ENCODE measurements at places on chromosomes 5 and 9.

DNA sequence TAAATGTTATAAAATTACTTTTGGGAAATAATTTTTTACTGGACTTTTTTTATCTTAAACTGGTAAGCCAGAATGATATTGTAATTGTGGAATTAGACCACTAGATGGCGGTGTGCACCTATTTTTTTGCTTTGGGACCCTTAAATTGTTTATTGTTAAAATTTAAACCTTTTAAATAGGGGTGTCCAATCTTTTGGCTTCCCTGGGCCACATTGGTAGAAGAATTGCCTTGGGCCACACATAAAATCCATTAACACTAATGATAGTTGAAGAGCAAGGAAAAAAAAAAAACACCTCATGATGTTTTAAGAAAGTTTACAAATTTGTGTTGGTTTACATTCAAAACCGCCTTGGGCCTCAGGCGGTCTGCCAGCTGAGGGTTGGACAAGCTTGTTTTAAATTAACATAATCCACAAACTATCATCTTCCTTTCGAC, 28.4 kb upstream of the GADD45G start:
- DNase-seq, result peak; percentile 55

- peak; percentile 67 for DNase-seq
Observed at GRCh38 chr5:54520438-54520846, 2.9 kb downstream of the SNX18 start.

GRCh38 chr5:179400020-179400419, 54.8 kb upstream of the ADAMTS2 start:
- DNase-seq, result no peak

GRCh38 chr5:56973473-56973872, 21.6 kb upstream of the MIER3 start:
- no peak for DNase-seq

- no peak for DNase-seq
Observed at GRCh38 chr9:136508729-136509500, 26.1 kb upstream of the SEC16A start.

DNA sequence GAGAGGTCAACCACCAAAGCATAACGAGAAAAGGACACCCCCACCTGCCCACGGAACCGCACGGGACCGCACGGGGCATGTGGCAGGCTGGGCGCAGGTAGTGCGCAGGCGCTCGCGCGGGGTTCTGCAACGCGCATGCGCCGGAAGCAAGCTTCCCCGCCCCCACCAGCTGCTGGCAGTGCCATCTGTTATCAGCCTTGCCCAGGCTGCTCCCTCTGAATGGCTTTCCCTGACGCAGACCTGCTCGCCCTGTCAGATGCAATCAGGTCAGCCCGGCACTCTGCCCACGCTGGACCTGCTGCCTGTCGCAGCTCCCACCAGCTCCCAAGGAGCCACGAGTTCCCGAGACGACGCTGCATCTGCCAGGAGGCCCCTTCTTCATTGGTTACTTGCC, 22.8 kb downstream of the PTCH1 start:
- DNase-seq, result no peak

- DNase-seq, result no peak
Observed at GRCh38 chr5:175649967-175650366, 7.9 kb upstream of the HRH2 start.

DNA sequence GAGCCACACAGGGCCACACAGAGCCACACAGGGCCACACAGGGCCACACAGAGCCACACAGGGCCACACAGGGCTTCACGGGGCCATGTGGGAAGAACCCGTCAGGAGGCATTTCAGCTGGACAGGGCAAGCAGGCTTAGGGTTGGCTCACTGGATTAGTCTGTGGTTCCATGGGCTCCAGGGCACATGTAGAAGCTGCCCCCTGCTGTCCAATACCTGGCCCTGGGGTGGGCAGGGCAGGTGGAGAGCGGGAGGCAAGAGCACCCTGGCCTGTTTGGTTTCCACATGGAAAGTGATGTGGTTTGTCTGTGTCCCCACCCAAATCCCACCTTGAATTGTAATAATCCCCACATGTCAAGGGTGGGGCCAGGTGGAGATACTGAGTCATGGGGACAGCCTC, 16.4 kb upstream of the LPCAT1 start:
- no peak for DNase-seq

- DNase-seq, result peak; percentile 95
Observed at GRCh38 chr9:22211588-22212360, 202.7 kb upstream of the CDKN2B start.

- no peak for DNase-seq
Observed at GRCh38 chr5:82066791-82067190, 95.0 kb downstream of the ATG10 start.

- DNase-seq, result peak; percentile 77
Observed at GRCh38 chr5:159341906-159342310, 11.6 kb upstream of the IL12B start.

GRCh38 chr5:15902066-15902465, 277.5 kb downstream of the MARCHF11 start:
- DNase-seq, result peak; percentile 37

DNA sequence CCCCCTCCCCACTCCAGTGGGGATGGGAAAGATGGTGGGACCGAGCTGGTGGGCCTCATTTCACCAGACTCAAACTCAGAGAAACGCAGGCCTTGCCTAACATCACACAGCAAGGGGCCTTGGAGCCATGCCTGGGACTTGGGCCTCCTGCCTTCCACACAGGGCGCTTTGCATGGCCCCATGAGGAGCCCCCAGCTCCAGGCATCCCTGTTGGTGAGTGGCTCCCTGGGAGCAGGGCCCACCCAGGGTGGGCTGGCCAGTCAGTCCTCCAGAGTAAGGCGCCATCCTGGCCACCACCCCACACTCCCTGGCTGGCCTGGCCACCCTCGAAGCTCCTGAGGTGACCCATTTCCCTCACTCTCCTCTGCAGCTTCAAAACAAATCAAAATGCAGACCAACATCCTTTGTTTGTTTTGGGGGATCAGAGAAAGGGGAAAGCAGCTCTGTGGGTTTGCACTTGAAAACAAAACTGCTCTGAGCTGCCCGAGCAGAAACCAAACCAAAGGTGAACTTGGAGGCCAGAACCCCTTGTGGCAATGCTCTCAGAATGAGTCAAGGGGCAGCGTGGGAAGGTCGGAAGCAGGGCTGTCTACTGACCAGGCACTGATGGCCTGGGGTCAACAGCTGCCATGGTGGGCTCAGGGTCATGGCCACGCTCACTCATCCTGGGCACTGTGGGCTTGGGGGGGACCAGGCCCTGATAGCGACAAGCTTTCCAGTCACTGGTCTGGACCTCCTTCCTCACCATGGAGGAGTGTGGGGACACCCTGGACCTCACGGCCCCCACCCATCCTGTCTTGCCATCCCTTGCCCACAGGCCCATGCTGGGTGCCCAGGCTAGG, 37.0 kb upstream of the VDAC1 start:
- DNase-seq, result no peak

DNA sequence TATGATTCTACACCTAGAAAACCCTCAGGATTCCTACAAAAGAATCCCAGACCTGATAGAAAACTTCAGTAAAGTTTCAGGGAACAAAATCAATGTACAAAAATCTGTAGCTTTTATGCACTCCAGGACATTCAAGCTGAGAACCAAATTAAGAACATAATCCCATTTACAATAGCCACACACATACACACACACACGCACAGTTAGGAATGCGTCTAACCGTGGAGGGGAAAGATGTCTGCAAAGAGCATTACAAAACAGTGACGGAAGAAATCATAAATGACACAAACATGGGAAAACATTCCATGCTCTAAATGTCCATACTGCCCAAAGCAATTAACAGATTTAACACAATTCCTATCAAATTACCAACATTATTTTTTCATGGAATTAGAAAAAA, 51.4 kb upstream of the CAST start:
- DNase-seq, result no peak

GRCh38 chr5:54742417-54742891, 224.9 kb downstream of the SNX18 start:
- peak; percentile 62 for DNase-seq

DNA sequence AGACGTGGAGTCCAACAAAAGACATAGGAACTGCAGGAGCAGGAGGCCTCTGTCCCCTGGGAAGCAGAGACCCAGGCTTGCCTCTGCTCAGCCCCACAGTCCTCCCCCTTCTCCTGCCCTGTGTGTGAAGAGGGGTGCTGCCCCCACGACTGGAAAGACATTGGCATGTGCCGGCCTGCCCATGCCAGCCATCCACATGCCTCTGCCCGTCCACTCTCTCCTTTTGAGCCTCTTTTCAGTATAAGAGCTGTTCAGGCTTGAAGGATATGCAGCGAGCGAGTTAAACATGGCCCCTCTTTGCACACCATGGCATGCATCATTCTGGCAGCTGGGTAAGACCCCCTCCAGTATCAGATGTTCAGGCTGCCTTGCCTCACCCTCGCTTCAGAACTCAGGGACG, 159.7 kb upstream of the OTULINL start:
- DNase-seq, result no peak

GRCh38 chr5:147310059-147310704, 75.4 kb downstream of the STK32A start:
- DNase-seq, result peak; percentile 20

DNA sequence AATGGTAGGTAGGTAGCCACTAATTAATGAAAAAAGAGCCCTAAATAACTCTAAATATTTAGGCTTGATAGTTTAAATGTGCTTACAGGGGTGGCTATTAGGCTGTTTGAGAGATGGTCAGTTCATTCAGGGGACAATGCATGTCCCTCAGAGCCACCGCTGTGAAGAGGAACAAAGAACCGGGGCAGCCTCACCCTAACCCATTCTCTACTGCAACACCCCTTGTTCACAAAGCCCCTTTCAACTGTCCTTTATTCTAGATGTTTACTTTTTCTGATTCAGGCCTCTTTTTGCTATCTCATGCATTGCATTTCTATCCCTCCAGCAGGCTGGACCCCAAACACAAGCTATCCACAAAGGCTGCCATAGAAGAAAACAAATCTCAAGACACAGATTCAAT, 906.7 kb downstream of the NR2F1-AS1 start:
- no peak for DNase-seq

DNA sequence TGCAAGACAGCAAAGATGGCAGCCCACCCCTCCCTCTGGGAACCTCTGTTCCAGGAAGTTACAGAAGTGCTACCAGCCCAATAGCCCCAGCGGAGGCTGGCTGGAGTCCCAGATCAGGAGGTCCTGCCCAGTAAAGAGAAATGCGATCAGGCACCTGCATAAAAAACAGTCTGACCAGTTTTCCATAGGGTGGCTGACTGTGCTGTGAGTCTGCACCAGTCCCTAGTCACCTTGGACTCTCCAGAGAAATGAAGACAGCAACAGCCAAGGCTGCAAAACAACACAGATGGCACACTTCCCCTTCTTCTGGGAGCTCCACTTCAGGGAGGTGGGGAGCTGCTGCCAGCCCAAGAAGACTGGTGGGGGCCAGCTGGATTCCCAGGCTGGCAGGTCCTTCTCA, 265.5 kb upstream of the PCSK5 start:
- DNase-seq, result no peak

DNA sequence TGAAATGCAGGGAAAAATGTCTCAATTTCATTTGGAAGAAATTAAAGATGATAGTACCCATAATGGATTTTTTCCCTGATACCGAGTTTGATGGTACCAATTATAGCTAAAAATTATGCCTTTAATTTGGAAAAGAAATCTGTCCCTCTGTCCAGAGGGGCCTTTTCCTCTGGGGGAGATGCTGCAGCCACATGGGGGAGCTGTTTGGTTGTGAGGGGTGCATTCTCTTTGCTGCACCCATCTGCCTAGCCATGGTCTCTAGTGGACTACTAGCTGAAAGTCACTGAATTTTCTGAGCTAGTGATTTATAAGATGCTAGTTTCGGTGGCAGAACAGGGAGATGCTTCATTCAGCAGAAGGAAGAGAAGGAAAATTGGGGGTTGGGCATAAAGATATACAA, 9.6 kb downstream of the SEC61B start:
- DNase-seq, result peak; percentile 39

GRCh38 chr5:169458221-169458620, 125.4 kb upstream of the SPDL1 start:
- DNase-seq, result no peak

GRCh38 chr5:154162539-154163151, 27.9 kb upstream of the GALNT10 start:
- peak; percentile 6 for DNase-seq

DNA sequence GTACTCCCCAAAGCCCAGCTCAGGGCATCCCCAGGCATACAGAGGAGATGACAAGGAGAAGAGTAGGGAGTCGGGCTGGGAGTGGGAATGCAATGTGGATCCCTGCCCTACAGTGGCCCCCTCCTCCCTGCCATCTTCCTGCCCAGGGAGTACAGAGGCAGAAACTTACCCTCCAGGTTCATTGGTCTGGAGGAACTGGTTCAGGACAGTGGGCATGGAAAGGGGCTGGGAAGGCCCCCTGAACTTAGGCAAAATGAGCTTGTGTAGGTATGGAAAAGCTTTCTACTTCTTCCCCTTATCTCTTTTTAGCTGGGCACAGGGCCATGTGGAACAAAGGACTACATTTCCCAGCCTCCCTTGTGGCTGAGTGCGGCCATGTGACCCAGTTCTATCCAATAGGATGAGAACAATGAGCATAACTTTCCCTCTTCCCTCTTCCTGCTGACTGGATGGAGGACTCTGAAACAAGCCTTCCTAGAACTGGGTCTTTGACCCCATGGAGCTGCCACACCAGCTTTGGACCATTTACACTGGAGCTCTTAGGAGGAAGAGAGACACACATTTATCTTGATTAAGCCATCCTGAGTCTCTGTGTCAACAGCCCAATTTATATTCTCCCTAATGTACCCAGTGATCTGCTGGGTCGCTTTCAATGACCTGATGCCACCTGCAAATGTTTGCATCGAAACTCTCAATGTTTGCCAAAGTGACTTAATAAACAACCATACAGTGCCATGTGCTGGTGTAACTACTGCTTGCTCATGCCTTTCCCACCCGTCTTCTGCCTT, 25.0 kb upstream of the HMCN2 start:
- peak; percentile 77 for DNase-seq

GRCh38 chr5:88256037-88256436, 12.6 kb downstream of the TMEM161B start:
- no peak for DNase-seq

- no peak for DNase-seq
Observed at GRCh38 chr5:147413266-147413665, 96.6 kb downstream of the DPYSL3 start.

- DNase-seq, result no peak
Observed at GRCh38 chr9:132717326-132717945, 47.2 kb downstream of the GTF3C4 start.

DNA sequence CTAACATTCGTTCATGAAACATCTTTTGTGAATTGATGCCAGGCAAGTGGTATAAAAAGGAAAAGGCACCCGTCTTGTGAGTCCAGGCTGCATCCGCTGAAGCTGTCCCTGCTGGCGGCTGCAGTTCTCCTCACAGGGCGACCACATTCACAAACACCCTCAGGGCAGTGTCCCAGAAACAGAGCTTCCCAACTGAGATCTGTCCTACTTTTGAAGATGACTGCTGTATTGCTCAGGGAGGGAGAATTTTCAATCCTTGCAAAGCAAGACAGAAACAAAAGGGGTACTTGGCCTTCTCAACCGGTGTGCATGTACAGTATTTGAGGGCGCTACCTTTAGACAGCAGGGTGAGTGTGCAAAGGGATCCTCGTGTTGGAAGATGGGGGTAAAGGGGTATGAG, 316.1 kb downstream of the GADD45G start:
- DNase-seq, result no peak

DNA sequence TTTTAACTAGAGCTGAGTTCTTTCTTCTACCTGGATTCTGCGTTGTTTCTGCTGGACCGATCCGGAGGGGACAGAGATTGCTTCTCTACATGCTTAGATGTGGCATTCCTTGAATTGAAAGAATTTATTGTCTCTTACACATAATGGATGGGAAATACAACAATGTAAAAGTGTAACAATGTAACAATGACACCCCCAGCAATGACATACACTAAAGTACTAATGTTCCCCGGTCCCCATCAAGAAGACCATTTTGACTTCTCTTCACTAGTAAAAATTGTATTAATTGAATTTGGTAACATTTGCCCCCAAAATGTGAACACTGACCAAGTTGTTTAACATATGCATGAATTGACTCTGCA, 760.2 kb downstream of the TAF11L14 start:
- DNase-seq, result no peak
